LoVo (cell line): ENCODE measurements at places on chromosomes 12 and 14.

DNA sequence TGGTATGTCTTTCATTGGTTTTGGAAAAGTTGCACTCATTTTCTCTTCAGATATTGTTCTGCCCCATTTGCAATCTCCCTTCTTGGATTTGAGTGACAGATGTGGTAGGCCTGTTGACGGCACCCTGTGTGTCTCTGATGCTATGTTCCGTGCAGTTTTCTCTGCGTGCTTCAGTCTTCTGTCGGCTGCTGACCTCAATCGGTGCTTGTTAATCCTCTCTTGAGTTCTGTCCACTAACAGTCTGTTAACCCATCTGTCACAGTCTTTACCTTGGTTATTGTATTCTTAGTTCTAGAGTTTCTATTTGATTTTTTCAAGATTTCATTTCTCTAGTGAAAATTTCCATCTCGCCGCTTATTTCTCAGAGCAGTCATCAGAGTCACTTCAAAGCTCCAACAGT lies 20.7 kb upstream of the PLD4 start:
- no peak for DNase-seq

GRCh38 chr14:31716208-31716607 lies 155.0 kb downstream of the NUBPL start:
- no peak for DNase-seq

- no peak for DNase-seq
These were observed 17.6 kb upstream of the AEBP2 start for GRCh38 chr12:19421503-19422282.

- DNase-seq: peak; percentile 31
These were observed 11.9 kb downstream of the TMTC3 start for GRCh38 chr12:88153959-88154358.

GRCh38 chr14:66445936-66446335 lies 40.2 kb upstream of the CCDC196 start:
- DNase-seq: no peak
